ENCODE measurements at places on chromosomes 11 and 22.

GRCh38 chr22:43532301-43533155, 120.7 kb downstream of the MPPED1 start:
- DNase-seq, result no peak

DNA sequence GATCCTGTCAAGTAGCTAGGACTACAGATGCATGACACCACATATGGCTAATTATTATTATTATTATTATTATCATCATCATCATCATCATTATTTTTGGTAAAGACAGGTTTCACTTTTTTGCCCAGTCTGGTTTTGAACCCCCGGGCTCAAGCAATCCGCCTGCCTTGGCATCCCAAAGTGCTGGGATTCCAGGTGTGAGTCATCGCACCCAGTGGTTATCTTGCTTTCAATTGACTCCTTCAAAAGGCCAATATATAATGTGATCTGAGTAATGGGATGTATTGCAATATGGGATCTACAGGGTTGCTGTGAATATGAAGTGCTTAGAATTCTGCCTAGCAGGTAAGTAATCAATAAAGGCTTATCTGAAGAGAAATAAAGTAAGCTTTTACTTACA, 221.2 kb downstream of the SBF2 start:
- DNase-seq, result no peak

DNA sequence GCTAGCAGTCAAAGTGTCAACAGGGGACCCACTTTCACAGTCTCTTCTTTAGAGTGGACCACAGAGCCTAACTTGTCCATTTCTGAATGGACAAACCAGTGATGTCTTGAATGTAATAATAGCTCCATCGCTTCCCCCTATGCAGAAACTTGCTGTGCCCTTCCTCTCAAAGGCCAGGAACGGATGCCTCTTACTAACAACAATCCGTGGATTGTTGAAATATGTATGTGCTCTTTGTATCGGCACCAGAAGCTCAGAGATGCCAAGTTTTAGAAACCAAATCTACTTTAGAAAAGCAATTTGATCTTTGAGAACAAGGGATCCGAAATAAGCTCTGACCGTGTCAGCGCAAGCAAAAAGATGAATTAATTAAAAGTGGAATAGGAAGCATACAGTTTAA, 259.5 kb upstream of the POU2AF2 start:
- DNase-seq, result no peak

DNA sequence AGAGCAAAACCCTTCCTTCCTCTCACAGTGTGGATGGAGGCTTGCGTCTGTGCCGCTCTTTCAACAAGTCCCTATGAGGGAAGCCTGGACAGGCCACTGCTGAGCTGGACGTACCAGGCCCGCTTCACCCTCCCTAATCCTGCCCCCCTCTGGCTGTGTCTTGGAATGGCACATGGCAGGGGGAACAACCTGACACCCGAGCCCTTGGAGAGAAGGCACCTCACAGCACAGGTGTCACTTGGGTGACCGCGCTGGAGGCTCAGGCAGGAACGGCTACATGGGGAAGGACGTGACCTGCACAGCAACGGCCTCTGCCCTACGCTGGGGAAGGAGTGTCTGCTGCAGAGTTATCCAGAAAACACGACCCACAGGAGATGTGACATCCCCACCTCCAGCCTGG, 11.0 kb downstream of the CARS1 start:
- no peak for DNase-seq

DNA sequence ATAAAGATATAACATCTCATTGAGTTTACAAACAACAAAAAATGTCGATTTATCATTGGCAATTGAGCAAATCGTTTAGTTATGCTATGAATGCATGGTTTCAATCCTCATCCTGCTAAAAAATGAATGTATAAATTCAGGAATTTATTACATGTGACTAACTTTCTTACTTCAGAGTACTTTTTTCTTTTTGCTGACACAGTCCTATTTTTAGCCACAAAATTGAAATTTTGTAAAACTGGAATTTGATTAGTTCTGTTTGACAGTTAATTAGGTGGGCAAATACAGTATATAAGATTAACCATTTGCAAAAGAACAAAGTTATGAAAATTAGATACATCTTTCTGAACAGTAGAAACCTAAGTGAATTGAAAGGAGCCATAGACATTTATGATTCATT, 925.0 kb upstream of the CHORDC1 start:
- no peak for DNase-seq

GRCh38 chr22:45001653-45002052, 8.2 kb downstream of the PHF21B start:
- DNase-seq, result no peak

DNA sequence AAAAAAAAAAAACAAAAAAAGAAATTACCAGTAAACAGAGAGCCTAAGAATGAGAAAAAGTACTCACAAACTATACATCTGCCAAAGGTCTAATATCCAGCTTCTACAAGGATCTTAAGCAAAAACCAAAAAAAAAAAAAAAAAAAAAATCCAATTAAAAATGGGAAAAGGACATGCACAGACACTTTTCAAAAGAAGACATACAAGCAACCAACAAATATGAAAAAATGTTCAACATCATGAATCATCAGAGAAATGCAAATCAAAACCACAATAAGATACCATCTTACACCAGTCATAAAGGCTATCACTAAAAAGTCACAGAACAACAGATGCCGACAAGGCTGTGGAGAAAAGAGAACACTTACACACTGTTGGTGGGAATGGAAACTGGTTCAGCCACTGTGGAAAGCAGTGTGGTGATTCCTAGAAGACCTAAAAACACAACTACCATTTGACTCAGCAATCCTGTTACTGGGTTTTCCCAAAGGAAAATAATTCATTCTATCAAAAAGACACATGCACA, 18.3 kb downstream of the MS4A6A start:
- no peak for DNase-seq

- DNase-seq, result no peak
Observed at GRCh38 chr22:43446037-43446803, 34.4 kb downstream of the MPPED1 start.

- DNase-seq, result no peak
Observed at GRCh38 chr11:77548552-77549445, 41.0 kb upstream of the AQP11 start.

- DNase-seq, result no peak
Observed at GRCh38 chr11:127996825-127997224, 590.5 kb downstream of the ETS1 start.

- no peak for DNase-seq
Observed at GRCh38 chr22:27984723-27985122, 65.7 kb upstream of the PITPNB start.

DNA sequence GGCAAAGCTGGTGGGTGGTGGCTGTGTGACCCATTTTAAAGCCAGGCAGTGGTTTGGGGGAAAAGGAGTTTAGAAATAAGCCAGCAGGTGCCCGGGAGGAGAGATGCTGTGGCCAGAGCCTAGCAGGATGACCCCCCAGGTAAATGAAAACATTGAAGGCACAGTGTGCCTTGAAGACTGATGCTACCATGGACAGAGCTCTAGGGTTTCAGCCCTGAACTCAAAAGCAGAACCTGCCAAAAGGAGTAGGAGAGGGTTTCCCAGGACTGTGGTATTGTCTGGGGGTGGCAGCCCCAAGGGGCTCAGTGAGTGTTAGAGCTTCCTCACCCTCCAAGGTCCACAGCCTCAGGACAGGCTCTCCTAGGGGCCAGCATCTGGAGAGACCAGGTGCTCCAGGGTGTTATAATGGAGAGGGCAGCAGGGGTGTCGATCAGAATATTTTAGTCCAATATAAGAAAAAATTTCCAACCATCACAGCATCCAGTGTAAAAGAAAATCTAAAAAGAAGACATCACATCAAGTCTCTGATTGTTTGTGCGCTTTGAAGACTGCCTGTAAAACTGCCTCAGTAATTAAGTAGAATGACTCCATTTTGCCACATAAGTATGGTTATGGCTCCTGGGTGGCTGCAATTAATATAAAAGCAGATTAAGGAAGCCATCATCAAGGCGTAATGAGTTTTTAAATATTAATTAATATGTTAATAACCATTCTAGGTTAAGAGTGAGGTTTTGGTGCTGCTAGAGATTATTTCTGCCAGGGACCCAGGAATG, 88.6 kb upstream of the LMO1 start:
- no peak for DNase-seq

DNA sequence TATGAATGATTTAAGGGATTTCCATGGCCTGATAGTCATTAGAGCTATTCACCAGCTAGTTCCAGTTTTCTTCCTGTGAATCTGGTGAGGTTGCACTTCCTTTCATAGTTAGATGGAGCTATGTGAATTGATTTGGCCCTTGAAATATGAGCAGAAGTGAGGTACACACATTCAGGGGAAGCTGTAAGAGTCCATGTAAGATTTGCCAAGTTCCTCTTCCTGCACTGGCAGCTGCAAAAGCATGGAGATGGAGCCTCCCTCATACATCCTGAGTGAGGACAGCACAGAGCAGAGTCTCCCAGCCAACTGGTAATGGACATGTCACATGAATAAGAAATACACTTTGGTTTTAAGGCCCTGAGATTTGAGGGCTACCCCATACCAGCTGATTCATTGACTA, 111.7 kb downstream of the CD44 start:
- no peak for DNase-seq

DNA sequence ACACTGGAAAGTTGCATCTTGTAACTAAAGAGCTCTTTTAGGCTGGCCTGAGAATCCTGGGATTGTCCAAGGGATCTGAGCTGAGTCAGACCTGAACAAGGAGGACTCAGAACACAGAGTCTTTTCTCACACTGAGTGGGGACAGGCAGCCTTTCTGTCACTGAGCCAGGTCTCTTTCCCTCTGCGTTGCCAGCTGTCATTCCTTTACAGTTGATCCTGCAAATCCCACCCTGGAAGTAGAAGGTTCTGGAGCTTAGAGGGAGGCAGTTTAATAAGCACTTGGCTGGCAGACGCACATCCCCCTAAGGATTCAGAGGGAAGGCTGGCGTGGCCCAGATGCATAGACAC, 76.3 kb upstream of the SUSD2 start:
- DNase-seq, result no peak

DNA sequence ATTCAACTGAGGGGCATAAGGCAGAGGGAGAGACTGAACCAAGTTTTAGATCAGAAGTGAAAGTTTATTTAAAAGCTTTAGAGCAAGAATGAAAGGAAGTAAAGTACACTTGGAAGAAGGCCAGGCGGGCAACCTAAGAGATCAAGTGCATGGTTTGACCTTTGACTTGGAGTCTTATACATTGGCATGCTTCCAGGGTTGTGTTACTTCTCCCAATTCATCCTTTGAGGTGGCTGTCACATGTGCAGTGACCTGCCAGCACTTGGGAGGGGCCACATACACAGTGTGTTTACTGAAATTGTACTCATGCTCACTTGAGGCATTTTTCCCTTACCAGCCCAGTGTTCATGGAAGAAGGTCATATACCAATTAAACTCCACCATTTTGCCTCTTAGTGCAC, 30.4 kb downstream of the CYP2R1 start:
- DNase-seq, result no peak

DNA sequence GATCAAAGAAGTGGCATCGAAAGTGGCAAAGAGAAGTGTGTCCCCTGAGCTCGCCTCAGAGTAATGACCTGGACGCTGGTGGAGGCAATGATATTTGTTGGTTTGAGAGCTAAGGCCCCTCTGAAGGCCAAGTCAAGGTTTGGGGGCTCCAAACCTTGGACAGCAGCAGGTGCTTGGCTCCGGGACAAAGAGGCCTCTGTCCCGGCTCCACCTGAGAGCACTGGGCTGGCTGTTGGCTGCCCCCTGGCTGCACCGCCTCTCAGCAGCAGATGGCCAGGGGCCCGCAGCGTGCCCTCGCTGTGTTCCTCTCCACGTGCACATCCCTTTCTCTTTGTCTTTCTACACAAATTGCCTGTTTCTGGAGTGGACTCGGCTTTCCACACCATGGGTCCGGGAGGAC, 301.3 kb downstream of the NTM start:
- DNase-seq, result no peak

DNA sequence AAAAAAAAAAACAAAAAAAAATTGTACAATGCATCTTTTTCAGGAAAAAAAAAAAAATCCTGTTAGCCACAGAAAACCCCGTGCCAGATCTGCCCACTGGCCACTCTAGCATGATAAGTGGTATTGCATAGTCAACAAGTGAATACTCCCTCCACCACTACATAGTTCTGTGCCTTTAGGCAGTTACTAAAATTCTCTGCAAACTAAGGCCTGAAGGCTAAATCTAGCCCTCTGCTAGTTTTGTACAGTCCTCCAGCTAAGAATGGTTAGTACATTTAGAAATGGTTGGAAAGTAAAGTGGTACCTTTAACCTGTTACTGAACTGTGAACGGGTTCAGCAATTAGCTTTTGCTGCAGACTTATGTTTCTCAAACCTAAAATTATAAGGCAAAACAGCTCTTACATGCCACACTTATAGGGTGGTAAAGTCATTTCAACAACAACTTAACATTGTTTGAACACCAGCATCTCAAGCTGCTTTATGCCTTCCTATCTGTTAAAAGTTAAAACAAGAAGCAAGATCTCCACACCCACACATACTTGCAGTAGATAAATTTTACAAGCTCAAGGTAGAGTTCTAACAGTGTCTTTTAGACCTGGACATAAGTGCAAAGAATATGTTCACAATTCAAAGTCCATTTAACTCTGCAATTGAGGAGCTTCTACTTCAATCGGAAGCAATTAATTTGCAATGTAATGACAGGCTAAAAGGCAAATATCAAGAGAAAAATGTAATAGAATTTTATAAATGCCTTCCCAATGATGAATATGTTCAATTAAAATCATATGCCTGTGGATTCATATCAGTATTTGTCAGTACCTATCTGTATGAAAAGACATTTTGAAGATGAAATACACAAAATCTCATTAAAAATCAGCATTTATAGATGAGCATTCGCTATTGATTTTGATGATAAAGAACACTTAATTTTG, 7.3 kb downstream of the C11orf71 start:
- no peak for DNase-seq

- no peak for DNase-seq
Observed at GRCh38 chr22:33381531-33382406, 323.6 kb upstream of the SYN3 start.

DNA sequence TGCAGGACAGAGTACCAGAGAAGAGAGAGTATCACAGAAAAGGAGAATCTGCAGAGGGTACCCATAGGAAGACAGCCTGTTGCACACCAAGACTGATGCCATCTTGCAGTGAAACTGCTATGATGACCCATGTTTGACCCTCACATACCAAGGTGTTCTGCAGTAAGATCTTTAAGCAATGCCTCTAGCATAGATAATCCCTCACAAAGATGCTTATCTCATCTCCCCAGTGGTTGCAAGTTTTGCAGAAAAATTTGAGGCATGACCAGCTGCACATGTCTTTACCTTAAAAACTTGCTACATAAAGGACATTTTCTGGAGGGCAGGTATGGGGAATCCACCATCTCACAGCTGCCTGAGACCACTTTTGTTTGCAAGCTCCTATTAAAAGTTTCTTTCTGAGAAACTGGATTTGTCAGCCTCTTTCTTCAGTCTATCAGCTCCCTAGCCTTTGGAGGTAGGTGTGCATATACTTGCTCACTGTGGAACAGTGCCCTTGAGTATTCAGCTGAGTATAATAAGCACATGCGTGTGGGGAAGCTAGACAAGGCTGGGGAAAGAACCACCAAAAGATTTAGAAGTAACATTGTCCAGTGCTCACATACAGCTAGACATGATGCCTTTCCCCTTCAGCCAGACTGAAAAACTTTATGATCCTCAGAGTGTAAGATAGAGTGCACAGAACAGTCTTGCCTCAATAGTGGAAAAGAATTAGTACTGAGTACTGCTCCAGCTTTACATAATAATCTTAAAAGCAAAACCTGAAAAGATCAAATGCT, 100.3 kb upstream of the TEAD1 start:
- DNase-seq, result no peak

Data from activated CD8-positive, alpha-beta memory T cell treated with anti-CD3 and anti-CD28 coated beads for 1 hour (primary cell).